IPS-NIHi11 (cell line): ENCODE measurements at places on chromosomes 7 and 10.

DNA sequence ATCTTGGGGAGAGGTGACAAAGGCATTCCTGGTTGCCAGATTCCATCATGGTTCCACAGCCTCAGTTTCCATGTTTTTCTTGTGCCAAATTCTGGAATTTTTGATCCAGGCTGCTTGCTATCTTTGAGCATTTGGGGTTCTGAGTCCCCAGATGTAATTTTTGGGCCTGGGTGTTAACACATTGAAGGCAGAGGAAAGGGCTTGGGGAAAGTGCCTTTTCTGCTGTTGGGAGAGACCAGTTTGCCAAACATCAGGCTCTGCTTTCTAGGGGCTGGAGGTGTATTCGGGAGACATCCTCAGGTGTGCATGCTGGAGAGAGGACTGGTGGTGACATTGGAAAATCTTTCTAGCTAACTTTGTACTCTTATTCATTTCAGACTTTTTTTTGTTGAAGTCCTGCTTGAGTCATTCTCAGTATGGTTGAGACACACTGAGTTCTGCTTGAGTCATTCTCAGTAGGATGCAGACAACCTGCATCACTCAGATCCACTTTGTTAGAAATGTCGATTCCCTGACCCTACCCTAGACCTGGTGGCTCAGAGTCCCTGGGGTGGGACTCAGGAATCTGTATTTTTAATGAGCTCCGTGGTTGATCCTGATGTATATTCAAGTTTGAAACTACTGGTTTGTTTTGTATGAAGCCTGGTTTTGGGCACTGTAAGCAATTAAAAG, 101.0 kb downstream of the LRMDA start:
- DNase-seq: no peak

DNA sequence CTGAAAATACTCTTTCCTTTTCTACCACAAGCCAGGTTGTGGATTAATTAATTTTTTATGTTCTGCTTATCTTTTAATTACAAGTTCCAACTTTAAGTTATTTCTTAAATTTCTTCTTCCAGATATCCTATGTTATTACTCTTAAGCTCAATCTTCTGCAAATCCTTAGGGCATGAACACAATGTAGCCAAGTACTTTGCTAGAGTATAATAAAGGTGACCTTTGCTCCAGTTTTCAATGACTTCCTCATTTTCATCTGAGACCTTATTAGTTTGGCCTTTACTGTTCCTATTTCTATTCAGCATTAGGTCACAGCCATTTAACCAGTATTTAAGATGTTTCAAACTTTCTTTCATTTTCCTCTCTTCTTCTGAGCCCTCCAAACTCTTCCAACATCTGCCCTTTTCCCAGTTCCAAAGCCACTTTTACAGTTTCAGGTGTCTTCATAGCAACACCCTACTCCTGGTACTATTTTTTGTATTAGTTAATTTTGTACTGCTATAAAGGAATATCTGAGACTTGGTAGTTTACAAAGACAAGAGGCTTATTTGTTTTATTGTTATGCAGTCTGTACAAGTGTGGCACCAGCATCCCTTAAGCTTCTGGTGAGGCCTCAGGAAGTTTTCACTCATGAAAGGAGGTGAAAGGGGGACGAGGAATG, 886.2 kb upstream of the GHITM start:
- no peak for DNase-seq

DNA sequence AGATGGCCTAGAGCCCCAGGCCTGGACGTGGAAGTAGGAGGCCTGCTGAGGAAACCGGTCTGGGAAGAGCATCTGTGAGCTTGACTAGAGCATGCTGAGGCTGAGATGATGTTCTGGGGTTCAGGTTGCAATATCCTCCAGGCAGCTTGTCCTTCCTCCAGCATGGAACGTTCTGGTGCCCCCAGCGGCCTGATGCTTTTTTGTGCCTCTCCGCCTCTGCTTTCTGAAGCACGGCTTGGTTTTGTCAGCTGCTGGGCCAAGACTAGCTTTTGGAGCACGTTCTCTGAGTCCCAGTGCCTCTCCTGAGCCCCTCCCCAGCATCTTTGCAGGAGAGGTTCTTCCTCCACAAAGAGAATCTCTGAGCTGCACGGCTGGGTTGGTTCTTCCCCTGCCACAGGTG, 682.0 kb upstream of the FOXK1 start:
- no peak for DNase-seq

DNA sequence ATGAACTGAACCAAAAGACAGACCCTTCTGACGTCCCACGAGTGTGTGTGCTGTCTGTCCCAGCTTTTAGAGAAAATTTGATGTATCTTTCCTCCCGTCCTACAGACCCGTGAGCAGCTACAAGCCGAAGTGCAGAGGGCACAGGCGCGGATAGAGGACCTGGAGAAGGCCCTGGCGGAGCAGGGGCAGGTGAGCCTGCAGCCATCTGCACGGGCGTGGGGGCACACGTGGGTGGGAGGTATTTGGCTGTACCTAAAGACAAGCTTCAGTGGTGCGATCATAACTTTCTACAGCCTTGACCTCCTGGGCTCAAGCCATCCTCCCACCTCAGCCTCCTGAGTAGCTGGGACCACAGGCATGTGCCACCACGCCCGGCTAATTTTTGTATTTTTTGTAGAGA, 41.7 kb upstream of the DPYSL4 start:
- DNase-seq: no peak

DNA sequence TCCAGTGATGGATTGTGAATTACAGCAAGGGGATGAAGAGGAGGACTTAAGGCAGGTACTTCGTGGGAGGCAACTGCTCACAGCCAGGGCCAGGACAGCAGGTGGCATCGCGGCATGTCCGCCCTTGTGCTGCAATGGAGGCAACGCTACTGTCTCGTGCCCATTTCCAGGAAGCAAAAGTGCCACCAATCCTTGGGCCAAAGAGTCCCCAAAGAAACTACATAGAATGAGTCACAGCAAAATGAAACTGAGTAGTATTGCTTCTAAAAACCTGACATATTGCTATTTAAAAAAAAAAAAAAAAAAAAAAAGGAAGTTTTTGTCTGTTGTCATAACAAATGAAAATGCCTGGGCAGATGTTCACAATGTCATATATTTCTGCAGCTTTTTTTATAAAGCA, 46.6 kb downstream of the RSU1 start:
- no peak for DNase-seq

- DNase-seq: no peak
Observed at GRCh38 chr7:106183952-106184351, 71.8 kb upstream of the SYPL1 start.

- DNase-seq: no peak
Observed at GRCh38 chr10:127292888-127293287, 96.5 kb upstream of the INSYN2A start.

DNA sequence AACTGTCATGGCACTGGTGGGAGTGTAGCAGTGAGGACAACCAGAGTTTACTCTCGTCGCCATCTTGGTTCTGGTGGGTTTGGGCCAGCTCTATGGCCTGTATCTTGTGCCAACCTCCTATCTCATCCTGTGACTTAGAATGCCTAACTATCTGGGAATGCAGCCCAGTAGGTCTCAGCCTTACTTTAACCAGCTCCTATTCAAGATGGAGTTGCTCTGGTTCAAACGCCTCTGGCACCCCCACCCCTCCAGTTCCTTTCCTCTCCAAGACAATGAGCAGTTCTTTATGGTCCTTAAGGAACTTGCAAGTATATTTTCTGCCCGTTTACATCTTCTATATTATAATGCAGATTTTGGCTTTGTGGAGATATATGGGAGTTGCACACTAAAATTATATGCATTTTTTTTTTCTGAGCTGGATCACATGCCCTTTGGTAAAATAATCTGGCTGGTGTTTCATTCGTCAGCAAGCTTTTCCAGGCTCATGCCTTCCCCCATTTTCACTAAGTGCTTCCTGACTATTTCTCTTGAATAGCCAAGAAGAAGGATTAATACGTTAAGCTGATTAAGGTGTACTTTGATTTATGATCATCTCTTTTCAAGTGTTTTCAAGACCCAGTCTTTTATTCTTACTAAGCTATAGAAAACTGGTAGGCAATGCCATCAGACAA, 11.2 kb upstream of the WIPF3 start:
- no peak for DNase-seq

DNA sequence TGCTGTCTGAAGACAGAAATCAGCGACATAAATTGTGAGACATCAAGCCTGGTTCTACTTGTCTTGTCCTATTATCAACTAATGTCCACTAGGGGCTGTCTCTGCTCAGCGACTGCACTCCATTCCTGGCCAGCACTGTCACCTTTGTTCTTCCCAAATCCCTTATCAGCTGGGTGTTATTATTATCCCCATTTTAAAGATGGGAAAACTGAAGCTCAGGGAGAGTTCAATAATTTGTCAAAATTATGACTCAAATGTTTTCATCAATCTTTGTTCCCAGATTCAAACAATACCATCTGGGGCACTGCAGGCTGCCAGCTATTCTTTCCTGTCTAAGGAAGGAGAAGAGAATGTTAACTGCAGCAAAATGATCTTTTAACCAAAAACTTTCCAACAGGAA, 431.6 kb upstream of the NFE2L3 start:
- DNase-seq: peak; percentile 36

DNA sequence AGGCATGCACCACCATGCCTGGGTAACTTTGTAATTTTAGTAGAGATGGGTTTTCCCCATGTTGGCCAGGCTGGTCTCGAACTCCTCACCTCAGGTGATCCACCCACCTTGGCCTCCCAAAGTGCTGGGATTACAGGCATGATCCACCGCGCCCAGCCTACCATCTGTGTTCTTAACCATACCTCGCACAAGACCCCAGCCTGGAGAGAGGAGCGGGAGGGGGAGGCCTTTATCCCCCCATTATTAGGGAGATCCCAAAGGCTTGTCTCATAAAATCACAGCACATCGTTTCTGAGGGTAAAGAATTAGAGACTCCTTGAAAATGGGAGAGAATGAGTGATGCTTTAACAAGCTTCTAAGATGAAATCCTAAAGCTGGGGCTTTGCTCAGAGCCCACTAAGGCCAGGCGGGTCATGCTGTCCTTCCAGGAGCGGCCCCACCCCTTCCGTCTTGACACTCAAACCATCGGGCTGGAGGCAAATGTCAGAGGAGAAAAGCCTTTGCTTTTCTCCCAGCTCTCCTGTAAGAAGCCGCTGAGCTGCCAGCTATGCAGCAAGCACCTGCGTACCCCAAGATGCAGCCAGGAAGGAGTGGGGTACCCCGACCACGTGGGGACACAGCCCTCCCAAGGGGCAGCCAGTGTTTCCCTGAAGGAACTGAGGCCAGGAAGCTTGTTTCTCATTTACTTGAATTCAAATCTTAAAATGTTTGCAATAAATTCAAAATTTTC, 339.7 kb downstream of the PTPRN2 start:
- DNase-seq: no peak

DNA sequence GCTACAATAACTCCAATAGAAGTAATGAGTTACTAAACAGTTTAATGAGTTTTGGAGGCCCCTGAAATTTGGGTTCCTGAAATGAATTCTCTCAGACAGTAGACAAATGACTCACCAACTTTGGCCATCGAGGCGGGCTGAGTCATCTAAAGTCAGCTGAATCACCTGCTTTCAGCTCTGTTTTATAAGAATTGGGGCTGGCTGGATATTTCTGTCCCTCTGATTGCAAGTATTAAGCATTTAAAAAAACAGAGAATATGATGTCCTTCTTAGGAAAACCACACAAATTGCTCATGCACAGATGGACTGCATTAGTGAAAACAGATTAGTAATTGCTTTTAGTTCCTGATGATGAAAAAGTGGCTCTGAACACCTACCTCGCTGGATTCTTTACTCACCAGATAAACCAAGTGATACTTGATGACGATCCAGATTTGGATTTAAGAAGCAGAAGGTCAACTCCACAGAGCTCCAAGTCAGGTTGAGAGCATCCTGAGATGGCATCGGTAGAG, 59.1 kb downstream of the ZNF365 start:
- no peak for DNase-seq

GRCh38 chr10:3395041-3395440, 222.5 kb upstream of the PITRM1 start:
- no peak for DNase-seq

- no peak for DNase-seq
Observed at GRCh38 chr10:45463244-45464116, 89.5 kb downstream of the ALOX5 start.

GRCh38 chr7:124662937-124663336, 102.7 kb downstream of the GPR37 start:
- no peak for DNase-seq

- DNase-seq: no peak
Observed at GRCh38 chr10:48701941-48702340, 17.3 kb downstream of the WDFY4 start.

- peak; percentile 81 for DNase-seq
Observed at GRCh38 chr10:80596391-80597257, 58.9 kb downstream of the SH2D4B start.

GRCh38 chr10:75191821-75192568, 18.6 kb upstream of the VDAC2 start:
- DNase-seq: no peak

GRCh38 chr10:42998481-42999384, 78.1 kb upstream of the RET start:
- DNase-seq: no peak

DNA sequence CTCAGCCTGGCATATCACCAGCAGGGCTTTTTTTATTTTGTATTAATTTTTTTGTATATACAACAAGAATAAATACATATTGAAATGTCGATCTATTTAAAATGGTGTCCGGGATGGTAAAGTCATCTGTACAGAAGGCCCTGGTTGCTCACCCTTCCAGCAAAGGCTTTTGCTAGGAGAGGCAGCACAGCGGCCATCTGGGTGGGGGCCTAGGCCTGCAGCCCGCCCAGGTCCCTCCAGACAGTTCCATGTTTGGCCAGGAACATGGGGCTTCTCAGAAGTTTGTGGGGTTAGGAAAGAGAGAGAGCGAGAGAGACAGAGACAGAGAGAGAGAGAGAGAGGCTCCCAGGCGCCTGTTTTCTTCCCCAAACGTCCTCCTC, 152.6 kb upstream of the LYZL2 start:
- no peak for DNase-seq

- no peak for DNase-seq
Observed at GRCh38 chr10:103784723-103785418, 70.5 kb downstream of the SH3PXD2A start.

DNA sequence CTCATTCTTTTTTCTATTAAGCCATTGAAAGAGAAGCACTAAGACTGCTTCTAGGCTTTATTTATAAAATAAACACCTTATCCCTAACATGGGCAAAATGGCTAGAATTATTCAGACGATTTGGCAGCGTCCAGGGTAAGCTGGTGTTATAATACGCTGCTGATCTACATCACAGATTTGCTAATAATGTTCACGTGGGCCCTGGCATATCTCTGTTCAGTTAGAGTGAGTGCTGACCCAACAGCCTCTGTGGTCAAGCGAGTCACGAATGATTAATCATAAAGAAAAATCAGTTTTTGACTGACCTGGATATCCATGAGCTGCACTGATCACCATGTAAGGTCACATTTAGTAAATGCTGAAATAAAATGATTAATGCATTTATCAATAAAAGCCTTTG, 28.4 kb upstream of the CBLL1 start:
- no peak for DNase-seq

- no peak for DNase-seq
Observed at GRCh38 chr7:80763704-80764103, 125.3 kb downstream of the CD36 start.

DNA sequence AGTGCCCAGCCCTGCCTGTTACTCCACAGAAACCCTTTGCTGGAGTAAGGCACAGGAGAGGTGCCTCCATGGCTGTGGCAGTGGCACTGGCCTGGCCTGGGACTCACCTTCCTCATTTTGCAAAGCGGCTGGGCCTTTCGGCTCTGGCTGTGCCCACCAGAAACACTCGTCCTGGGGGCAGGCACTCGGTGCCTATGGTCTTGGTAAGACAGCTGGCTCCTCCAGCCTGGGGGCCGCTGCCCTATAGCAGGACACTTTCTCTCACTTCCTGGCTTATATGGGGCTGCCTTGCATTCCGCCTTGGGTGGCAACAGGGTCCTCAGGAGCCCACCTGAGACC, 13.2 kb downstream of the ZMIZ1 start:
- no peak for DNase-seq

- DNase-seq: no peak
Observed at GRCh38 chr7:66279912-66280311, 74.8 kb downstream of the TPST1 start.
